ENCODE measurements at places on chromosomes 6 and 20.

DNA sequence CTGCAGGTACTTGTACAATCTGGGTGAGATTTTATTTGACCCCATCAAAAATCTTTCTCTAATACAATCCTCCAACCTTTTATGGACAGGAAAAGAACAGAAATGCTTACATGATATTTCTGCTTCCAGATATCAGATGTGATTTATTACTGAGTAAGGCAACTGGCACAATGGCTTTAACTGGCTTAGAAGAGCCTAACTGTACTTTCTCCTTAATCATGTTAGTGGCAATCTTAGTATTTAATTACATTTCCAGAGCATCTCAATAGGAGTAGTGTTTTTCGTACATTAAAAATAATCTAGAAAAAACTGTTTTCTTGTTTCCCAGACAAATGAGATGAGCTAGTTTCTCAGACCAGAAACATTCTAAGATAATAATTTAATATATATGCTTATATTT lies 251.6 kb downstream of the KCNQ5 start:
- no peak for DNase-seq

- no peak for DNase-seq
Observed at GRCh38 chr20:45810191-45810970, 2.1 kb upstream of the UBE2C start.

DNA sequence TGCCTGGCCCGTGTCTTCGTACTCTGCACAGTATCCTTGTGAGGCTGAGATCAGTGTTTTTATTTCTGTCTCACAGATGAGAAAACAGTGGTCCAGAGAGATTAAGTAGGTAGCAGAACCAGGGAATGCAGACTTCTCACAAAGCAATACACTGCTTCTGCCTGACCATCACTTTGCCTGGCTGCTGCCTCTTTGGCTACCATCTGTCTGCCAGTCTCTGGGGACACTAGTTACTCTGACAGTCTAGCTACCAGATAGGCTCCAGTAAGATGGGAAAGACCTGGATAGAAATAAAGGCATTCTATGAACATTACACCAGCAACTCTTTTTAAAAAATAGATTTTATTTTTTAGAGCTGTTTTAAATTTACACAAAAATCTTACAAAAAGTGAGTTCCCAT lies 96.9 kb downstream of the PHACTR3 start:
- no peak for DNase-seq

DNA sequence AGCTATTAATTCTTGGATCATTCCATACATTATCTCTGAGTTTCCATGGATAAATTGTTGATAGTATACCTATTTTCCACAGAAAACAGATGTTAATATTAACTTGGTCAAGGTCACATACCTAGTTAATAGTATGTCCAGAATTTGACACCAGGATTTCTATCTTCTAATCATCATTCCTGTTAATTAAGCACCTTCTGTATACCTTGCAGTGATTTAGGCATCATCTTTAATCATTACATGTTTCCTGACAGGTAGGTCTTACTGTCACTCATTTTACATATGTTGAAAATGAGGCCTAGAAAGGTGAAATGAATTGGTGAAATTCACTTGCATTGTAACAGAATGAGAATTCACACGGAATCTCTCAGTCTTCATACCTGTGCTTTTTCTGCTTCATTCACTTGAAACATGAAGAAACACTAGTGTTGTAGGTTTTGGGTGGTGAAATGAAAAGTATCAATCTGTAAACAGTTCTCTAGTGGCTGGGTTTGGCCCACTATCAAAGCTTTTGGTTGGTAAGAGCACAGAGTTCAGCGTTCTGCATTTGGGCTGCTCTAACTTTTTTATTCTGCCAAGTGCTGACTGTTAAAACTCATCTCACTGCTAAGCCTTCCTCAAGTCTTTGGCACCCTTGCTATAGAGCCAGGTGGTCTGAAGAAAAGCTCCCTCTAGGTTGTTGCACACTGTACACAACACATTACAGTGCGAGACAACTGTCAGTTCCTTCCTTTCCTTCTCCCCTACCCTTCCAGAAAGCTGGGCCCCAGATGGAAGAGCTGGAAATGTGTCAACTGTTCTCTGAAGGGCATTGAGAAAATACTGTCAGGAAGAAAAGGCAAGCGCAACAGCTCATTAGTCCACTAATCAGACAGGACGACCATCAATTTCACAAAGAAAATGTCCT lies 57.8 kb upstream of the C20orf144 start:
- no peak for DNase-seq

DNA sequence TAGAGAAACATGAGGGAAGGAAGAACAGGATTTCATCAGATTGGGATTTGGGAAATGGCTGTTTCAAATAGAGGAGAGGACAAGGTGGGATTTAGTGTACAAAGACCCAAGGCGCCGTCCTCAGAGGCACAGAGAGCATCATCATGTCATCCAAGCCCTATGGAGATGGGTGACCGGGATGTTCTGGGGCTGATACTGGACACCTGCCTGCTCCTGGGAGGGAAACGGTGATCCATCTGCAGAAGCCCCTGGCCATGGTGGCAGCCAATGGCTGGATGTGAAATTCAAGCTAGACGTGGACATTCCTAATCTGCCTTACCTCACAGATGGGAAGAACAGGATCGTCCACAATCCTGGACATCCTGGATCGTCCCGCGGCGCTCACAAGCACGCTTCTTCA lies 12.7 kb downstream of the NKX2-2 start:
- no peak for DNase-seq

DNA sequence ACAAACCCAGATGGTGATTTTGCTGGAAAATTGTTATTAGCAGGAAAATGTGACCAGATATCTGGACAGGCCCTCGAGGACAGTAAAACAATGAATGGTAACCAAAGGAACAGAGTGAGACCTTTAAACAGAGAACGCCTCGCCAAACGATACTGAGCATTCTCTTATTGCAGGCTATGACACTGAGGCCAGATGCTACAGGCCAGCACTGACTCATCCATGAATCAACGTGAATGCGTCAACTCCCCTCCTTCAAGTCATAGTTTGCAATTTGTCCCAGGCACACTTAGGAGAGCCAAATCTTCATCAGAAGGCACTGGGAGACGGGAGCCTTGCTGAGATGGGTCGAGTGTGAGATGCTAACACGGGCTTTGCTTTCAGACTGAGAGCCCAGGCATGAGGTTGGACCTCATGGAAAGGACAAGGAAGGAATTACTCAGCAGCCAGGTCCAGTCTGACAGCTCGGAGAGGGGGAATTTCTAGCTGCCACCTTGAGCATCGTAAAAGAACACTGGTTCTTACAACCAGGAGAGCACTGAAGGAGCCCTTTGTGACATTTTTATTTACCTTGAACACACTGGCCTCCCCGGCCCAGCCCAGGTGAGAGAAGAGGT lies 60.7 kb downstream of the BMP7 start:
- DNase-seq: peak; percentile 51

- DNase-seq: no peak
Observed at GRCh38 chr6:25242567-25242966, 36.6 kb upstream of the CARMIL1 start.

DNA sequence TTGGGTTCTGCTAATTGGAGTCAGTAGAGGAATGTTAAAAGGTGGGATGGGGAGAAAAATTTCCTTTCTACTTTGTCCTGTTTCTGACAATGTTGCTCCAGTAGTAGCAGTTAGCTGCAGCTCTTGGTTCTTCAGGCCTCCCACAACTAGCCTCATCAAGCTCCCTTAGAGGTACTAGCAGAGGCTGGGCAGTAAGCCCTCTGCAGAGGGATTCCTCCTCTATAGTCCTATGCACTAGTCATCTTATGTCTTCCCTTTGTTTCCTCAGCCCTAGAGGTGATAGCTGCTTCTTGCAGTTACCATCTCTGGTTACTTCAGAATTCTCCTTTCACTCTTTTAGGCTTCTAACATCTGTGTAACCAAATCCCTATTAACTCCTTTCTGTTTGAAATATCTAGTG lies 99.8 kb downstream of the FILIP1 start:
- DNase-seq: no peak

GRCh38 chr6:41427642-41428335 lies 92.4 kb downstream of the NCR2 start:
- no peak for DNase-seq

DNA sequence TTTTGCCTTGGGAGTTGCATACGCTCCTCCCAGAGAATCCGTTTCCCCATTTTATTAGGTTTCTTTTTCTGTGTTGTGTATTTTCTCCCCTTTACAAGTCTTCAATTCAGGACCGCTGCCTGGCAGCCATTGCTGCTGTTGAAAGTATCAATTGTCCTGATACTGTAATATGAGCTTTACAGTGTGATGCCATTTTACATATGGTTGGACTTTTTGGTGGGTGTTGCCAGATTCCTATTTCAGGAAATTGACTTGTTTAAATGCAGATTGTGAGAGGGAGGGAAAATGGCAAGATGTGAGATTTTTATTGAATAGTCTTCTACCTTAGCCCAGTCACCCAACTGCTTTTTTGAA lies 1.2 kb downstream of the PANK2 start:
- DNase-seq: no peak

DNA sequence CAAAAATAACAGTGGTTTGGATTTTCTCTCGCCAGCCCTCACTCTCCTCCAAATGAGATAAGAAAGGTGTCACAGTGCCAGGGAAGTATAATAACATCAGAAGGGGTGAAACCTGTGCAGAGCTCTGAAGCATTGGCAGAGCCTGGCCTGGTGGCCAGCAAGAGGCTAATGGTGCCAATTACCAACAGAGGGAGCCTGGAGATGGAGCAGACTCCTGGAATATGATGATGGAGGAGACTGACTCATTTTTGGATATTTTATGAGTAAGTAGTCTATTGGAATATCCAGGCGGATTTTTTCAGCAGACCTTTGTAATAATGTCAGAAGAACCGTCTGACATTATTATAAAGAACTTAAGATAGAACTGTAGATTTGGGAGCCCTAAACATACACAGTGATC lies 442.6 kb upstream of the MARCKS start:
- peak; percentile 69 for DNase-seq

GRCh38 chr6:45737331-45738056 lies 278.2 kb downstream of the CLIC5 start:
- no peak for DNase-seq

- peak; percentile 21 for DNase-seq
Observed at GRCh38 chr20:49278818-49279676, 1.2 kb upstream of the ZNFX1 start.

DNA sequence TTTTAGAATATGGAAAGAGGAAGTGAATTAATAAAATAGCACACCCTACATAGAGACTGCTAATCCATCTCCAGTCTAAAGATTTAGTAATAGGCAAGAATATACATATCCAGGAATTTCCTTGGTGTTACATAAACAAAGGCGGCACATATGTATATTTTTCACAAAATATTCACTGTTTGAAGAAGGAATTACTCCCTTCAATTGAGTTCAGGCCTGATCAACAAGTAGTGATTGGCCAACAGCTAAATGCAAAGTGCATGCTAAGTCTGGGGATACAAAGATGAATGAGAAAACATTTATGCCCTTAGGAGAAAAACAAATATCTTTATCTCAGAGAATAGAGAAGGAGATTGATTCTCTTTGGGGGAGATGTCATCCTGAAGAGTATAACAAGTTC lies 6.5 kb upstream of the HCRTR2 start:
- DNase-seq: no peak

GRCh38 chr6:87397656-87398055 lies 10.1 kb upstream of the CFAP206 start:
- DNase-seq: no peak

DNA sequence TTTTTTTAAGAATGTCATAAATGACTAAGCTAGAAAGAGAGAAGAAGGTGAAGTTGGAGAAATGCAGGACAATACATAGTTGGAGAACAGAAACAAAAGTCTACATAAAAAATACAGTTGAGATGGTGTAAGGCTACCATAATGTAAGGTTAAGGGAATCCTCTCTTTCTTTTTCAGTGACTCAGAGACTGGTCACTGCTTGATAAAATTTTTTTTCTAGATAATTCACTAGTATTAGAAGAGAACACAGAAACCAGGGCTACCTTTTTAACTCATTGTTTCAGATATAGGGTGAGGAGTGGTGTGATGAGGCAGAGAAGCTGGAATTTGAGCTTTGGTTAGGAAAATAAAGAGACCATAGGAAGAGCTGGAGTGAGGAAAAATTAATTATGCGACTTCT lies 18.2 kb upstream of the EDN1 start:
- DNase-seq: peak; percentile 9

- peak; percentile 62 for DNase-seq
Observed at GRCh38 chr6:39426073-39426456, 103.6 kb upstream of the KCNK16 start.

- DNase-seq: peak; percentile 42
Observed at GRCh38 chr6:139369568-139370282, 4.7 kb downstream of the CITED2 start.

Data from RCC 7860 (cell line).